Activated naive CD8-positive, alpha-beta T cell treated with anti-CD3 and anti-CD28 coated beads for 36 hours (primary cell): ENCODE measurements at places on chromosomes 7 and 10.

- DNase-seq = no peak
These were observed 199.3 kb upstream of the CDCA7L start for GRCh38 chr7:22144950-22145349.

GRCh38 chr10:59857049-59857448 lies 49.3 kb downstream of the CCDC6 start:
- DNase-seq = no peak

DNA sequence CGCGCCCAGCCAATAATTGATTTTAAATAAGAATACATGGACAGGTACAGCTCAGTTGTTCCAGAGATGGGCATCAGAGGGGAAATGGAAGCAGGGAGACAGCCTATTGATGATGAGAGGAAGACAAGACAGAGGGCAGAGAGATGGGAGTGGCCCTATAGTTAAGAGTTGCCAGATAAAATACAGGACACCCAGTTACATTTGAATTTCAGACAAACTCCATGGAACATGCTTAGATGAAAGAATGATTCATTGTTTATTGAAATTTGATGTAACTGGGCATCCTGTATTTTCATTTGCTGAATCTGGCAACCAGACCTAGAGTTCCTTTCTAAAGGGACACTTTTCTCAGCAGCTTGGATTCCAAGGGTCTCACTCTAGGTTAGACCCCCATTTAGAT lies 341.1 kb downstream of the FRMD4A start:
- no peak for DNase-seq

DNA sequence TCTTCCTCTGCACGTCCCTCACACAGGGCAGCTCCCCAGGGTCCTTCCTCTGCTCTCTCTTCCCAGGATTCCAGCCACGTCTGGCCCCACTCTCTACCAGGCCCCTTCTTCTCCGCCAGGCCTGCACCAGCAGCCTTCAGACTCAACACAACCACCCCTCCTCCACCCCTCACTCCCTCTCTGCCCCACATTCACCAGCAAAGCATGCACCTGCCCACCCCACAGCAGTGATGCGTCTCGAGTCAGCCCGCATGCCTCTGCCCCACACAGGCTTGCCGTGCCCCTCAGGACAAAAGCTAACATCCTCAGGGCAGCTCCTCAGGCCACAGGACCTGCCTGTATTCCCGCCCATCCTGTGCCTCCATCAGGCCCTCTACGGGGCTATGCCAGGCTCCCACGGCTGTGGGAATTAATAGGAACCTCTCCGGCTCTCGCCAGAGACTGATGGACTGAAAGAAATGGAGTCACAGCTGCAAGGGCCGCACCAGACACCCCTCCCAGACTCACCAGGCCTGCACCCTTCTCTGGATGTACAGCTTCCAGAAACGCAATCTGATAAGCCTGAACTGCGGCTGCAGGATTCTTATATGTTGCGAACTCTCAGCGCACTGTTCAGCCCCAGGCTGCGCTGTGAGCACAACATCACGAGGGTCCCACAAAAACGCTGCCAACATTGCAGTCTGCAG lies 100.1 kb downstream of the CYTH3 start:
- DNase-seq = no peak

- no peak for DNase-seq
These were observed 494.3 kb downstream of the GALNT17 start for GRCh38 chr7:71626206-71626605.

DNA sequence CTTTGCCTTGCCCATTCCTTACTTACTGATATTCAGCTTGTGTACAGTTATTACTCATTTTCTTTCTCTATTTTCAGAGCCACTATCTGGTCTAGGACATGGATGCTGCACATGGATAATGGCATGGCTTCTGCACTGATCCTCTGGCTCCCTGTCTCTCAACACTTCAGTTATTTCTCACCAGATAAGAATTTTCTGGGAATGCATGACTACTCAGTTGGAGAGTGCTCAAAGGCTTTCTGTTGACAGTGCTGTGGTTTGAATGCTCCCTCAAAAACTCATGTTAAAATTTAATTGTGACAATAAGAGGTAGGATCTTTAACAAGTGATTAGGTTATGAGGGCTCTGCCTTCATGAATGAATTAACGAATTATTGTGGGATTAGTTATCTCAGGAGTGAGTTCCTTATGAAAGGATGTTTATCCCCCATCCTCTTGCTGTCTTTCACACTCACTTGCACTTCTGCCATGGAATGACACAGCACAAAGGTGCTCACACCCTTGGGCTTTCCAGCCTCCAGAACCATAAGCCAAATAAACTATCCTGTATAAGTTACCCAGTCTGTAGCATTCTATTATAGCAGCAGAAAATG lies 16.1 kb upstream of the PIK3CG start:
- DNase-seq = no peak

- DNase-seq = no peak
These were observed 42.4 kb downstream of the CABCOCO1 start for GRCh38 chr10:61705022-61705613.

DNA sequence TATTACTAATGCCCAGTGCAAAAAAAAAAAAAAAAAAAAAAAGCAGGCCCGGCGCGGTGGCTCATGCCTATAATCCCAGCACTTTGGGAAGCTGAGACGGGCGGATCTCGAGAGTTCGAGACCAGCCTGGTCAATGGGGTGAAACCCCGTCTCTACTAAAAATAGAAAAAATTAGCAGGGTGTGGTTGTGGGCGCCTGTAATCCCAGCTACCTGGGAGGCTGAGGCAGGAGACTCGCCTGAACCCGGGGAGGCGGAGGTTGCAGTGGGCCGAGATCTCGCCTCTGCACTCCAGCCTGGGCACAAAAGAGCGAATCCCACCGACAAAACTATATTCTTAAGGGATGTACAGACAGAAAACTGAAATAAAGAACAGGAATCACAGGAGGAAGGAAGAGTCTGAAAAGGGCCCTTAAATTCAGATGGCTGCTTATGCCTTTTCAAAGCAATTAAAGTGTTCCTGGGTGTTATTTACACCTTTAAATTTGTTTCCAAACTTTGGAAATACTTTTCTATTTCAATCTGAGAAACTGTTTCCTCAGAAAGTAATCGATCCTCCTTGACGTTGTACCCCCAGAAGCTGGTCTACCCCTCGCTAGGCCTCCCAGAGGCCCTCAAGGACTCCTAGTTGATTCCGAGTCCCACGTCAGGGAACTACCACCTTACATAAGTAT lies 2.0 kb upstream of the KMT2E start:
- DNase-seq = peak; percentile 32

DNA sequence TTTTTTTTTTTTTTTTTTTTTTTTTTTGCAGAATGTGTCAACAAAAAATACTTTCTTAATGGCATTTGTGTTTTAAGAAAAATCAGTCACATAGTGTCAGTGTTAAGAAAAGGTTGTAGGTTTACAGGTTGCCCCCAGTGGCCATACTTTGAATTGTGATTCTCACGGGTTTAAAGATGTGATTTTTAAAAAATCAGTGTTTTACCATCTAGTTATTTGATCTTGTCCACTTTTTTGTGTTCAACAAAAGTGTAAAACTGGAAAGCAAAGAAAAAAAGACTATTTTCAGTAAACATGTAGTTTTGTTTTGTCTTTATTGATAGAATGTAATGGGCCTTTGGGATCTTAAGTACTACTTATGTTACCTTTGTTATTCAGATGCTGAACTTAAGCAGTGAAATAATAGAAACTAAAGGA lies 25.7 kb downstream of the SUV39H2 start:
- no peak for DNase-seq

GRCh38 chr7:22663721-22664120 lies 63.3 kb upstream of the IL6 start:
- no peak for DNase-seq
